ENCODE measurements at places on chromosomes 3 and 15.

- no peak for DNase-seq
Observed at GRCh38 chr3:182949688-182950087, 30.6 kb downstream of the DCUN1D1 start.

DNA sequence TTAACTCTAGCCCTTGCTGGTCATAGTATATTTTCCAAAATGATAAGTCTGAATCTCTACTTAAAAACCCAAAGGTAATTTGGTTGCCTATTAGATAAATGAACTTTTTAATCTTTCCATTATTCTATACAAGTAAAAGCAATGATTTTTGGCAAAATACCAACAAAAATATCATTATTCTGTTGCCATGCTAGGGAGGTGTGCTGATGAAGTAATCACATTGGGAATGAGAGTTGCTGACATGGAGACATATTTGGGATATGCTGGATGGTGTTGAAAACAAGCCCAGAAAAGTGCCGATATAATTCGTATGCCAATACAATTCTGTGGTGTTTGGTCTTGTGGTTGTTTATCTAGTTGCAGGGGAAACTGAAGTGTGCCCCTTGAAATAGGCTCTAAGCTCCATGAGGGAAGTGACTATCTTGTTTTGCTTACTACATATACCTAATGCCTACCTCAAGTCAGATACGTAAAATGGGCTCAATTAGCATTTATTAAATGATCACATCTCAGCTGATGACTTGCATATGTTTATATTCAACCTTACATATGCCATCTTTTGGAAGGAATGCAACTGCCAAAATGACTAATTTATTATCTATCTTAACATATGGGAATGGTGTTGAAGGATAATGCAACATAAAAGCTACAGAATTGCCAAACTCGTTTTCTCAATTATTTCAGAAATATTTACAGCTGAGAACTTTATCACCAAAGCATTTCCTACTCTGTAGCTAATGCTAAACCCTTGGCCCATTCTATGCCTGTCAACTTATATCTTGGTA lies 5.8 kb downstream of the TOPBP1 start:
- DNase-seq: no peak

DNA sequence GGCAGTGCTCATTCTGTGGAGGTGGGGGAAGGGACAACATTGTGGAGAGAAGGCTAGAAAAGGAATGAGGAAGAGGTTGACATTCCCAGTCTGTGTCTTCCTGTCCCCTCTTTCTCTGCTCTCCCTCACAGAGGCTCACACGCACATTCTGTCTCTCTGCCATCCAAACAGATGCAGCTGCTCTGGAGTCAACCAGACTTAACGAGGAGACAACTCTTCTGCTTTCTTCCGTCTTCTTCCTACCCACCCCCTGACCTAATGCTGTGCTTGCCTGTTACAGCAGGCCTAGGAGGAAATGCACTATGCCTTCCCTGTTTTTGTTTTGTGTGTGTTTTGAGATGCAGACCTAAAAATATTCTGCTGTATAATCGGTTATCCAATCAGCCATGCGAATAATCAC lies 121.9 kb downstream of the CACNA1D start:
- DNase-seq: no peak

DNA sequence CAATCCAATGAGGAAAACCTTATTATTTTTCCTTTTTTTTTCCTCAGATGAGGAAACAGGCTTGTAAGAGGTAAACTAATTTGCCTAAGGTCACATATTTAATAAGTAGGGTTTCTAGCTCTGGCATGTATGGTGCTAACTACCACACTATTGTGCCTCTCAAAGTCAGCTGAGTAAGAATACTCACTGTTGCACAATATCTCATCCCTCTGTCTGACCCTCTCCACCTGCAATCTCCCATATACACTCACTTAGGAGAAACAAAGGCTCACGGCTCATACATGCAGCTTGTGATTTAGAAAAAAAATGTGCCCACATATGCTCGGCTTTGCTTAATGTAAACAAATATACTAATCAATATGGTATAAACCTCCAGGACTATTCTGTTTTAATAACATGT lies 10.4 kb upstream of the ARIH1 start:
- no peak for DNase-seq

DNA sequence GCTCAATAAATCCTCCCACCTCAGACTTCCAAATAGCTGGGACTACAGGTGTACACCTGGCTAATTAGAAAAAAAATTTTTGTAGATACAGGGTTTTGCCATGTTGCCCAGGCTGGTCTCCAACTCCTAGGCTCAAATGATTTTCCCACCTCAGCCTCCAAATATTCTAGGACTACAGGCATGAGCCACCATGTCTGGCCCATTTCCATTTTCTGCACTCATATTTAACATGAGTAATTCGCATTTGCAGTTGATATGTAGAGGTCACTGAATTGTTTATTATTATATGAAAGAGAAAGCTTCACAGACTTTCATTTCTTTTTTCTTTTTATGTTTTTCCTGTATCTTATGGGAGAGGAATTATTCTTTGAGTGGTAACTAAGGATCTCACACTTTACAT lies 492.7 kb downstream of the CNTN3 start:
- DNase-seq: no peak

DNA sequence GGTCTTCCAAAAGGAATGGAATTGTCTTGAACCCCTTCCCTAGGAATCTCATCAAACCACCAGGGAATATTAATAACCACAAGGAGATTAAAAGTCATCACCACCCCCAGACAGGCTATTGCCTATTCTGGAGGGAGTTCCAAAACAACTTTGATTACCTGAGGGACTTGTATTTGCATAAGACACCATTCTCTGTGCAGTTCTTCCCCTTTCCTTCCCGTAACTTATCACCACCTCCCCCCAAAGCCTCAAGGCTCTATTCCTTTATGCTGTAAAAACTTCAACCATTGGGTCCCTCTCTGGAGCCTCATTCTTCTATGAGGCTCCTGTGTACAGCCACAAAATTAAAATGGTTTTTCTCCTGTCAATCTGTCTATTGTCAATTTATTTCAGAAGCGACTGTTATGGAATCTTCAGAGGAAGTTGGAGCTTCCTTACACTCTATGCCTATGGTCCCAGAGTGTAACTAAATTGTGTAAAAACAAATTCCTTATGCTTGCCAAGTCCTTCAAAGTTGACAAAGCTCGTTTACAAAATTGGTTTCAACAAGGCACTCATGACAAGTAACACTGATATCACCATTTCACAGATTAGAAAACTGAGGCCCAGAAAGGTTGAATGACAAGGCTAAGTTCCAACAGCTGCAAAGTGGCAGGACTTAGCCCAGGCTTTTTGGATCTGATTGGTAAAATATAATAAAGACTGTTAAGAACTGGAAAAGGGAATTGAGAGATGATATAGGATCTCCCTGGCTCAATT lies 68.3 kb upstream of the HERC1 start:
- DNase-seq: no peak

DNA sequence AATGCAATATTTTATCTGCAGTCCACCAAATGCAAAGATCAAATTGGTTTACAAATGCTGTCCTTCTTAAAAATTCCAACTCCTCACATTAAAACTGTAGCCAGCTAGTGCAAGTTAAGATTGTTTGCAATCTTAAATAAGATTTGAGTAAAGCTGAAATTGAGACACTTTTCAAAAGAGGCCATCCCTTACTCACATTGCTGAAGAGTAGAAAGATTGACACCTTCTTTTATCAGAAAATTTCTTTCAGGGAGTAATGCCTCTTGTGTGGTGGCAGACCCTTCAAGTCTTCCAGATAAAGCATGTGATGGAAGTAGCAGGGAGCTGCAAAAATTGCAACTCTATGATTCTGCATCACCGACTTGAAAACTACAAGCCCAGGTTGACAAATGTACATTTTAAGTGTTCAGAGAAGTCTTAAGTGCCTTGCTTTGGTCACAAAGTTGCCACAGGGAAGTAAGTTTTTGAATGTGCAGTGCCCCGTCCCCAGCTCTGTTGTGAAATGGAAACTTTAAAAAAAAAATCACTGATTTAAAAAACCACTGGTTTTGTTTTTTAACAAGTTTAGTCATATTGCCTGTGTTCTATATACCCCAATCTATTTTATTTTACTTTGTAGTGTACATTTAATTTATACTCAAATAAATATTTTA lies 12.6 kb downstream of the CD86 start:
- no peak for DNase-seq

DNA sequence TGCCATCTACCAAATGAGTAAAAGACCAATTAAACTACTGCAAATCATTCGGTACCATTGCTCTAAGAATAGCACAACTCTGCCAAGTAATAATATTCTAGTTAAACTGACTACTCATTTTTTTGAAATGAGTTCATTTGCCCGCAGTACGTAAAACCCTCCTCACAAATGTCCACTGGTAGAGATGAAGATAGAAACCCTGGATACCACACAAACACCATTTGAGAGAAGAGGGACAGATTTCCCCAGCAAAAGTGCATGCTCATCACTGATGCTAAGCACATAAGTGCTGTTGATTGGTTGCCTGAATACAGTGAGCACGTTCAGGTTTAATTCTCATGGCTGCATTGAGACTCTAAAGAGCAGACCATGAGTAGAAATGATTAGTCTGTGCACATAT lies 34.6 kb upstream of the SEMA6D start:
- DNase-seq: no peak

DNA sequence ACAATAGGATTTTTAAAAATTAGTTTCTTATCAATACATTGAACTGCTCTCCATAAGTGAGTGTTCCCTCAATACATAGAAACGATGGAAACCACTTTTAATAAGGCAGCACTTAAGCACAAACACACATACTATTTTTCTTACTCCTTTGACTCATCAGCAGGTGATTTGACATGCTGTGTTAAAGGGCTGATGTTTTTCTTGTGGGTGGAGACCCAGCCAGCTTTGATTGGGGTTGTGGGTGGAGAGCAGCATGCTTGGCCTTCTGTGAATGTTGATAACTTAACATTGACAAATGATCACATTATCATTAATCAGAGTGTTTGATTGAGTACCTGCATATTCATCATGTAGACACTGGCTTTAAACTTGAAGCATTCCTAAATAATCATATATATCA lies 223.0 kb upstream of the DPH6 start:
- DNase-seq: no peak

GRCh38 chr15:68700455-68701123 lies 120.1 kb downstream of the ANP32A start:
- no peak for DNase-seq

DNA sequence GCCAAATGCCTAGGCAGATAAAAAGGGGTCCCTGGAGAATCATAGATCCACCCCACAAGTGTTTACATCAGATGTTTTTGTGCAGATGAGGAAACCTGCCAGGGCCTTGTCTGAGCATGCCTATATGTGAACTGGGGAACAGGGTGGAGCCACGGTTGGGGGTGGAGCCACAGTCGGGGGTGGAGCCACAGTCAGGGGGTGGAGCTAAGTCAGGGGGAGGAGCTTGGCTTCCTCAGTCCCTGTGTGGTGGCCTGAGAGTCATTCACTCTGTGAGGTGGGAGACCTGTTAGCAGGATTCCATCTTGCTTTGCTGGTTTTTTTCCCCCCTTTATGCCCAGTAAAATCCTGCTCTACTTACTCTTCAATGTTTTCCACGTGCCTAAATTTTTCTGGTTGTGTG lies 57.8 kb upstream of the TGFBR2 start:
- DNase-seq: no peak

GRCh38 chr3:121482660-121483059 lies 63.1 kb downstream of the POLQ start:
- DNase-seq: no peak

GRCh38 chr3:147654827-147655226 lies 245.7 kb downstream of the ZIC1 start:
- DNase-seq: no peak

DNA sequence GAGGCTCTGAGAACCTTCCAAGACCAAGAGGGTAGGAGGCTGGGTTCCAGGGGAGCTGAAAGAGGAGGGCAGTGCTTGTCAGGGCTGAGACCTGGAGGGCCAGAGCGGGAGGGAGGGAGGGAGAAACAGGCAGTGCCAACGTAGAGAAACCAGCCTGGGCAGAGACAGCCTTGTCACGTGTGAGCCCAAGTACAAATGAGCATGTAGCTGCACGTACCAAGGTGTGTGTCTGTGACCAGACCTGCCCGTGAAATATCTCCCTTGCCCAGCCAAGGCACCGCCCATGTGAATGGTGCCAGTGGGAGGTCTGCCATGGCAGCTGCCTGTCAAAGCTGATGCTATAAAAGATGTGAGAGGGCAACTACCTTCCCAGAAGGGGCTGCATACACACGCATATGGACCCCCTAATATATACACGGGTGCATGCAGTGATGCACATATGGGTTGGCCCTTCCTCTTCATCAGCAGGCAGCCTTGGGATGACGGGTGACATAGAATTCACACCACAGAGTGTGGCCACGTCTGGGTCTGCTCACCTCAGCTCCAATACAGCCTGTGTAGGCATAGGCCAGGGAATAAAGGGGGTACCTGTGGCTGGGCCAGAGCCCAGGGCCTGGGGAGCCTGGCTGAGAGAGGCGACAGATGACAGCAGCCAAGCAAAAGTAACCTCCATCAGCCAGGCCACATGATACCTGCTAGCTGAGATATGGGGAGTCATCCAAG lies 7.8 kb upstream of the CTDSPL start:
- no peak for DNase-seq

- no peak for DNase-seq
Observed at GRCh38 chr15:58842713-58843396, 71.8 kb downstream of the MINDY2 start.

DNA sequence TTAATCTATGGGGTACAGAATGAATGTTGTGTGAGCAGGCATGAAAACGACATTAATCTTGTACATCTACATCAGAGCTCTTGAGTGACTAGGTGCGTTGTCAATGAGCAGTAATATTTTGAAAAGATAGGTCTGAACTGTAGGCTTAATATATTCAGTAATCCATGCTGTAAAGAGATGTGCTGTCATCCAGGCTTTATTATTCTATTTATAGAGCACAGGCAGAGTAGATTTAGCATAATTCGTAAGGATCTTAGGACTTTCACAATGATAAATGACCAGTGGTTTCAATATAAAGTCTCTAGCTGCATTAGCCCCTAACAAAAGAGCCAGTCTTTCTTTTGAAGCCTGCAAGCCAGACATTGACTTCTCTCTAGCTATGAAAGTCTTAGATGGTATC lies 43.0 kb downstream of the NLGN1 start:
- DNase-seq: no peak

- no peak for DNase-seq
Observed at GRCh38 chr3:53728606-53729005, 117.6 kb downstream of the CHDH start.

GRCh38 chr3:17909714-17910113 lies 167.3 kb upstream of the TBC1D5 start:
- no peak for DNase-seq

DNA sequence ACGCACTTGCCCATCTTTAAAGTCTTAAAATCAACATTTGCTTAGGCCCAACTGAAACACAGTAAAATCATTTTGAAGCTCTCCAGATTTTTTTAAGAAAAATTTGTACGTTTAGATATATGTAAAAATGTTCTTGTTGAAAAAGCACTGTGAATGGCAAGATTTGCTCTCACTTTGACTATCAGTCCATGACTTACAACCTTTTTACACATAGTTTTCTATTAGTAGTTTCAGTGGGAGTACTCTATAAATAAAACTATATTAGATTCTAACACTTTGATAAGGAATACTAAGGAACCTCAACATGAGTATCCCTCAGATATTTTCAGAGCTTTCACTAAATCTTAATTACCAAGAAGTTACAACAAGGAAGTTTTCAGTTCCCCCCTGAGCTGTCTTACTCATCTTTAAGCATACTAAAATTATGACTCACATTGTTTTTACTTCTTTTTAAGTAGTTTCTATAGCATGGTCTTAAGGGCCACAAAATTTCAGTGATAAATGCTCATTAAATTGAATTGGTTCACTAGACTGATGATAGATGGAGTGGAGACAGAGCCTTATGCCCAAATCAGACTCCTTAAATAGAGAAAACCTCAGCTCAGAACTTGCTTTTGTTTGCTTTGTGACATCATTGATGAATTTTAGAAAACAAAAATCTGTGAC lies 31.6 kb upstream of the RAP2B start:
- no peak for DNase-seq
